ENCODE measurements at places on chromosomes 11 and 22. TPM values are rescaled to one million over a fixed set of nuclear protein-coding genes. Genes with fewer than 3 reads are reported as not detected.

GRCh38 chr11:128868841-128869671, 2.0 kb upstream of the KCNJ1 start:
- no peaks in the 10 kb centered on the region for H3K27me3 ChIP-seq
- no peaks in the 10 kb centered on the region for H3K36me3 ChIP-seq
- no peak overlapping the region for H3K4me3 ChIP-seq
- no peaks in the 10 kb centered on the region for H3K4me1 ChIP-seq
- DNase-seq = no peak

DNA sequence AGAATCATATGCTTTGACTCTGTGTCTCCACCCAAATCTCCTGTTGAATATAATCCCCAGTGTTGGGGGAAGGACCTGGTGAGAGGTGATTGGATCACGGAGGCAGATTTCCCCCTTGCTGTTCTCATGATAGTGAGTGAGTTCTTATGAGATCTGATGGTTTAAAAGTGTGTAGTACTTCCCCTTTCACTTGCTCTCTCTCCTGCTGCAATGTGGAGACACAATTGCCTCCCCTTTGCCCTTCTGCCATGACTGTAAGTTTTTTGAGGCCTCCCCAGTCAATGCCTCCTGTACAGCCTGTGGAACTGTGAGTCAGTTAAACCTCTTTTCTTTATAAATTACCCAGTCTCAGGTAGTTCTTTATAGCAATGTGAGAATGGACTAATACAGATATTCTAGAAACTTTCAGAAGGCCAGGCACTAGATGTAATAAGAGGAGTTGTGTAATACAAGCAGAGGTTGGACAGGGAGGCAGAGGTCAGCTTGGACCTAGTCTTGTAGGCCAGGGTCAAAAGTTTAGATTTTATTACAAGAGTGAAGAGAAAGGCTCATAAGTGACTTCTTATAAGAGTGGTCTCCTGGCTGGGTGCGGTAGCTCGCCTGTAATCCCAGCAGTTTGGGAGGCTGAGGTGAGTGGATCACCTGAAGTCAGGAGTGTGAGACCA, 9.3 kb upstream of the SERPING1 start:
- DNase-seq = no peak
- H3K27me3 ChIP-seq = no peaks in the 10 kb centered on the region
- H3K4me3 ChIP-seq = no peak overlapping the region
- H3K4me1 ChIP-seq = no peaks in the 10 kb centered on the region
- H3K36me3 ChIP-seq = no peaks in the 10 kb centered on the region
- H3K27ac ChIP-seq = no peak overlapping the region

GRCh38 chr22:37703906-37704305, 7.1 kb downstream of the TRIOBP start:
- no peaks in the 10 kb centered on the region for H3K27me3 ChIP-seq
- no peak overlapping the region for H3K4me3 ChIP-seq
- no peak for DNase-seq
- no peaks in the 10 kb centered on the region for H3K36me3 ChIP-seq

DNA sequence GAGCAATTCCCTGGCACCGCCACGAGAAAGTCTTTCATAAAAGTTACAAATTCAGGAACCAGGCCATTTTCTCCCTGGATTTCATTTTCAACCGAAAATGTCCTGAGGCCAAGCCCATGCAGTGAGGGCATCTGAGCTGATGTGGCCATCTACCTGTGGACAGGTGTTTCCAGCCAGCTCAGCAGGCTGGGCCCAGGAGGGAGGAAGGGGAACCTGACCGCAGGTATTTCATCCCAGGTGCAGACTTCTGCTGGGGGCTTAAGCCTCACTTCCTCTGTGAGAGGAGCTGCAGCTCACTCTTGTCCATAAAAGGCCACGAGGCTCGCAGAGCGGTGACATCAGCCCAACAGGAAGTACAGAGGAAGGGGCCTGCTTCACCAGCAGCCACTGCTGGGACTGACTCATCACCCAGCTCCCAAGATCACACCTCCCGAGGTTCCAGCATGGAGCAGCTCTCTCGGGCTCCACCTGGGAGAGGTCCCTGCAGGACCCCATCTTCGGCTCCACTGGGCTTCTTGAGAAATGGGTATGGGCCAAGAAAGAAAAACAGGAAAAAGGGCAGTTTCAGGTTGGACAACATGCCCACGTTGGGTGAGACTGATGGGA, 56.4 kb downstream of the MYH9 start:
- H3K27me3 ChIP-seq = no peaks in the 10 kb centered on the region
- peak overlapping the region; percentile 1 for H3K27ac ChIP-seq
- peaks cover 53% of the 10 kb centered on the region for H3K4me1 ChIP-seq
- H3K4me3 ChIP-seq = no peak overlapping the region
- H3K36me3 ChIP-seq = no peaks in the 10 kb centered on the region

- H3K27ac ChIP-seq = no peak overlapping the region
- DNase-seq = no peak
- no peak overlapping the region for H3K4me3 ChIP-seq
Observed at GRCh38 chr11:61928606-61929005, 11.2 kb upstream of the RAB3IL1 start.

DNA sequence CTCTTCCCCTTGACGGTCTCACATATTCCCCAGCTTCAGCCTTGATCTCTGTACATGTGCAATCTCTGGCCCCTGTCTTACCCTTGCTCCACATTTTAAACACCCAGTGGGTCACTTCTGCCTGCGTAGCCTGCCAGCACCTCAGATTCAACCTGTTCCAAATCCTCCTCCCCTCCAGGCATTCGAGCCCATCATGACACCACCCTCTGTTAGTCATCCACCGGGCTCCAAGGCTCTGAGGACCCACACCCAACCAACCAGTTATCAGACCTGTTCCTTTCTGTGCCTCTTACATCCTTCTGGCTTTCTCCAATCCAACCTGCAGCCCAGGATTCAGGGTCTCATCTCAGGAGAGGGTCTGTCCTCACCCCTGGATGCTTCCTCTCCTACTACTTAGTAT, 119.8 kb upstream of the TBCEL start:
- H3K36me3 ChIP-seq = no peaks in the 10 kb centered on the region
- DNase-seq = no peak
- H3K4me3 ChIP-seq = no peak overlapping the region
- H3K27ac ChIP-seq = no peak overlapping the region
- no peaks in the 10 kb centered on the region for H3K27me3 ChIP-seq

- H3K27me3 ChIP-seq = no peaks in the 10 kb centered on the region
- H3K36me3 ChIP-seq = no peaks in the 10 kb centered on the region
- no peak for DNase-seq
- no peaks in the 10 kb centered on the region for H3K4me1 ChIP-seq
Observed at GRCh38 chr22:17213976-17214375, 5.3 kb downstream of the ADA2 start.

DNA sequence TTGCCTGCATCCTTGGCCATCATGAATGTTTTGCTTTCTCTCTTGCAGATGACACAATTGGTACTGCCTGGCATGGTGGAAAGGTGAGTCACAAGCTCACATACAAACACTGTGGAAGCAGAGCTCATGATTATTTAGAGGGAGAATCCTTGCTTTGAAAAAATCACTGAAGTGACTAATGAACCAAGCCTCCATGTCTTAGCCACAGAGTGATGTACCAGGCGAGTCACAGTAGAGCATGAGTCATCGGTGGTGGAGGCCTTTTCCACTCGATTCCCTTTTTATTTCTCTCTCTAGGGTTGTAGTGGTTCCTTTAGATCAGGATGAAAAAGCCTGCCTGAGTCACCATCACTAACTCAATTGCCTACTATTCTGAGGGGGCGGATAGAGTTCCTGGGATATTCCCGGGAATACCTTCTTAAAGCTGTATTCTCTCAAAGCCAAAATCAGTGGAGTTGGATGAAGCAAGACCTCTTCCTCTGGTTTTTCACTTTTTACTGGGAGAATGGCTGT, 49.6 kb upstream of the ALKBH3 start:
- H3K4me3 ChIP-seq = no peak overlapping the region
- H3K27ac ChIP-seq = no peak overlapping the region
- H3K36me3 ChIP-seq = no peaks in the 10 kb centered on the region
- DNase-seq = no peak
- no peaks in the 10 kb centered on the region for H3K27me3 ChIP-seq

DNA sequence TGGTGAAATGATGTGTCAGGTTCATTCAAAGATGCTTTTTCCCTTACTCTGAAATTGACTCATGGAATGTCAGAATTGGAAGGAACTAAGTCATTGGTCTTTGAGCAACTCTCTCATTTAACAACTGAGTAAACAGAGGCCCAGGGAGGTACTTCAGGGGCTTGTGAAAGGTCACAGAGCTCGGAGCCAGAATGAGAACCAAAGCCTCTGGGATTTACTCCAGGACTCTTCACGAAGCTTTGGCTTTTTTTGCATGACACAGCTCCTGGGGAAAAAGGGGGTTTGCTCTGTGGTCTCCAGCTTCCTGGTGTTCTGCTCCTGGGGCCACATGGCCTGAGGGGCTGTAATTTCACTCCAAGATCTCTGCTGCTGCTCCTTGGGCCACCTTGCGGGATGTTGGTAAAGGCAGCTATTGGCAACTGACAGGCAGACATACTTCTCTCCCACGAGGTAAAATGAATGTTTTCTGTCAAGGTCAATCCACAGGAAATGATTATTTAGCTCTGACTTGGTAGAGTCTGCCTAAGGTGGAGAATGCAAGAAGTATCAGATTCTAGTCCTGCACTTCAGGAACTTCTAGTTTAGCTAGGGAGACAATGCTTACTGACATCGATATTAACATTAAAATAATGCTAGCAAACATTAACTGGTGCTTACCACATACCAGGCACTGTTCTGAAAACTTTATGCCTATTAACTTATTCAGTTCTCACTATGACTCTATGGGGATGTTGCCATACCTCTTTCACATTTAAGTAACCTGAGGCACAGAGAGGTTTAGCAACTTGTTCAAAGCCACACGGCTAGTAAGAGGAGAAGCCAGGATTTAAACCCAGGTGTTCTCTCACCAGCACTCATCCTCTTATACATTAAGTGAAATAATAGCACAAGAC, 16.1 kb downstream of the PKNOX2 start:
- no peak for DNase-seq
- H3K4me3 ChIP-seq = no peak overlapping the region
- no peaks in the 10 kb centered on the region for H3K27me3 ChIP-seq
- H3K36me3 ChIP-seq = no peaks in the 10 kb centered on the region
- peaks cover 6% of the 10 kb centered on the region for H3K4me1 ChIP-seq

- no peaks in the 10 kb centered on the region for H3K36me3 ChIP-seq
- no peak for DNase-seq
- H3K27me3 ChIP-seq = no peaks in the 10 kb centered on the region
- H3K4me1 ChIP-seq = no peaks in the 10 kb centered on the region
- no peak overlapping the region for H3K4me3 ChIP-seq
Observed at GRCh38 chr11:115912484-115912945, 408.3 kb upstream of the CADM1 start.

- H3K27ac ChIP-seq = no peak overlapping the region
- DNase-seq = no peak
Observed at GRCh38 chr11:50037251-50037650, 4.6 kb downstream of the OR4C45 start.

DNA sequence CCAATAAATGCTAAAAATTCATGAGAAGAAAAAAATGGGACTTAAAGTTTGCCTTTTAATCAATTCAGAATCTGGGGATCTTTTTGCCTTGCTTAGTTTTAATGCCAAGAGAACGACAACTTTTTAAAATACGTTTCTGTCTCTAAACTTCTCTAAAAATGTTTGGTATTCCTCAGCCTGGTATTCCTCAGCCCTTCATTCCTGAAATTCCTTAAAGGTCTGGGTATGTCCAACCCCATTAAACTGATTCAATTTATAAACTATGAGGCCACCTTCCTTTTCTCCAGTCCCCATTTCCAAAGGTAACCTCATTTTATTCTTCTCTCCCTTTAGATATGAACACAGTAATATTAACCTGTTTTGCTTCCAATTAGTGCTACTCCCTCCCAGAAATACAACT, 16.6 kb downstream of the POLA2 start:
- no peaks in the 10 kb centered on the region for H3K27me3 ChIP-seq
- H3K36me3 ChIP-seq = no peaks in the 10 kb centered on the region
- H3K27ac ChIP-seq = no peak overlapping the region
- no peak overlapping the region for H3K4me3 ChIP-seq

- H3K27ac ChIP-seq = no peak overlapping the region
- no peaks in the 10 kb centered on the region for H3K27me3 ChIP-seq
- no peaks in the 10 kb centered on the region for H3K36me3 ChIP-seq
- DNase-seq = no peak
- H3K4me3 ChIP-seq = no peak overlapping the region
Observed at GRCh38 chr22:47645923-47646322, 883.5 kb downstream of the TBC1D22A start.

GRCh38 chr11:74086242-74086884, 77.5 kb upstream of the UCP3 start:
- no peak for DNase-seq
- no peak overlapping the region for H3K27ac ChIP-seq
- H3K4me3 ChIP-seq = no peak overlapping the region

- H3K27me3 ChIP-seq = no peaks in the 10 kb centered on the region
- H3K4me3 ChIP-seq = no peak overlapping the region
- no peaks in the 10 kb centered on the region for H3K4me1 ChIP-seq
- no peaks in the 10 kb centered on the region for H3K36me3 ChIP-seq
- DNase-seq = no peak
Observed at GRCh38 chr11:2867722-2868505, 17.7 kb downstream of the CDKN1C start.

DNA sequence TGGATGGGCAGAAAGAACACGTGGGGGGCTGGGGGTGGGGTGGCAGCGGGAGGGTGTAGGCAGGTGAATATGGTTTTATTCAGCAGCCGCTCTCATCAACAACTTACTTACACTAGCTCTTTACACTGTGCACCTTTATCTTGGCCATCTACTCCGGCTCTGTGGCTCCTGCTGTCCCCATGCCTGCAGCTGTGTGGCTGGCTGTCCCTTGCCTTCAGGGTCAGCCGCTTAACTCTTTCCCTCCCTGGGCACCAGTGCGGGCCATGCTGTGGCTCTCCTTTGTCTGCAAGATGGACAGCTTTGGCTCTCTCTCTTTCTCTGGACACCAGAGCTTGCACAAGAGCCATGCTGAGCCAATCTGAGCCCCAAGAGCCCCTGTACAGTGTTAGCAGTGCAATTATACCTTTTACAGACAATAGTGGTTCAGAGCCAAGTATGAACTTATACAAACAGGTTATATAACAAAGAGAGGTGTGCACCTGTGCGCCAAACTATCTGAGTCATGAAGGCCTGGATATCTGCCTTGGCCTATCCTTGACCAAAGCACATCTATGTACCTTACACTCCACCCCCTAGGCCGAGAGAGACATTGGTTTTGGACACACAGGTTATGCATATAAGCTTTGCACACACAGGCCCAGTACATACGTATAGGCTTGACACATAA, 94.3 kb upstream of the CTSC start:
- H3K4me3 ChIP-seq = no peak overlapping the region
- no peak for DNase-seq
- H3K27ac ChIP-seq = no peak overlapping the region
- no peaks in the 10 kb centered on the region for H3K27me3 ChIP-seq
- H3K36me3 ChIP-seq = no peaks in the 10 kb centered on the region
- no peaks in the 10 kb centered on the region for H3K4me1 ChIP-seq

Gene CNGA4
- total RNA-seq = 0.92 TPM

Gene CAPN5
- 82.2 TPM for total RNA-seq

Gene BTG4
- not detected for total RNA-seq

Gene PHETA2
- total RNA-seq = 7.3 TPM

Gene FAM227A
- 2.9 TPM for total RNA-seq

Gene KCNJ11
- total RNA-seq = 0.92 TPM

Gene UCP2
- 19.8 TPM for total RNA-seq
